Stimulated activated CD8-positive, alpha-beta memory T cell treated with anti-CD3 and anti-CD28 coated beads, Interleukin-7, amount 100 ng/mL, for 4 hours (primary cell): ENCODE measurements at places on chromosomes 5 and 9.

DNA sequence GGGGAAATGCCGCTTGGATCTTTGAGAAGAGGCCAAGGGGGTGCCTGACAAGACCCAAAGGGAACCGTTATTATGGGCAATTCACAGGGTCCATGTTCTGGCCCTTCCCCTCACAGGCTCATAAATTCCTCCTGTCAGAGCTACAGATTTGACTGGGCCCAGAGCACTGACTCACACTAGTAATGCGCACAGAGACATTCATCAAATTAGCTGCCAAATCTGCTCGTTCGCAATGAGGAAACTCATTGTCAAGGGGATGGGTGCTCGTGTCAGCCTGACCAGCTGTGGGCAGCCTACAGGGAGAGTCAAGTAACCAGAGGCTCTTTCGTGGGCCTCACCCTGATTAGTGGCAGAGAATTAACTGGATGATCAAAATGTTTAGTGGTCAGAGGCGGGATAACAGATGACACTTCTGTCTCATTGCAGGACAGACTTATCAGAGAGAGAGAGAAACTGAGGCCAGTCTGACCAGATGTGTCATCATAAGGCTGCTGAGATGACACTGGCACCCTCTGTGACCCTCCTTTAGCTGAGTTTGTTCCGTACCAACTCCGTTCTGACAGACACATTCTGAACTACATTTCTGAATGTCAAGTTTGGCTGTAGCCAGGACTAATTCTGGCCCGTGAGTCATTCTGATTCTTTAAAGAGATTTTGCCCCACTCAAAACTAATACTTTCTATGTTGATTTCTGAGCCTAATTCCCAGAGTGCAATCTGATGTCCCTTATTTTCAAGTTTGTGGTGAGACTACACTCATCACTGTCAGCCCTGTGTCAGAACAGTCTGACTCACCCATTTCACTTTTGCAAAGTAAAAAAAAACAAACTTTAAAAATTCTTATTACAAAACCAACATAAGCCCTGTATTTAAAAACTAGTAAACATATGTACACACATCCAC, 377.1 kb downstream of the ACTL7B start:
- DNase-seq, result no peak

DNA sequence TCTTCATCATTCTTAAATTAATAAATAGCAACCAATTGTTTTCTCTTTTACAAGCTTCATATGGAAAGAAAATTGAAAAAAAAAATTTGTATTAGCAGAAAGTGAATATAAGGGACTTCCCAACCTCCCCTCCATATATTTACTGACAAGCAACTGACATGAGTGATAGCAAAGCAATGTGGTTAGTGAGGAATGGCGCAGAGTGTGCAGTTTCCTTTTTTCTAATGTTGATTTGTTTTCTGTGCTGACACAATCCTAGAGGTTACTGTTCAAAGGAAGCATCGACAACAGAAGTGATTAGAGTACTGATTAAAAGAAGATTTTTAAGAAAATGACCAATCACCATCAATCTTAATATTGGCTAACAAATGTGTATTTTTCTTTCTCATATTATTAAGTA, 1.7 kb upstream of the PTGER4 start:
- no peak for DNase-seq

DNA sequence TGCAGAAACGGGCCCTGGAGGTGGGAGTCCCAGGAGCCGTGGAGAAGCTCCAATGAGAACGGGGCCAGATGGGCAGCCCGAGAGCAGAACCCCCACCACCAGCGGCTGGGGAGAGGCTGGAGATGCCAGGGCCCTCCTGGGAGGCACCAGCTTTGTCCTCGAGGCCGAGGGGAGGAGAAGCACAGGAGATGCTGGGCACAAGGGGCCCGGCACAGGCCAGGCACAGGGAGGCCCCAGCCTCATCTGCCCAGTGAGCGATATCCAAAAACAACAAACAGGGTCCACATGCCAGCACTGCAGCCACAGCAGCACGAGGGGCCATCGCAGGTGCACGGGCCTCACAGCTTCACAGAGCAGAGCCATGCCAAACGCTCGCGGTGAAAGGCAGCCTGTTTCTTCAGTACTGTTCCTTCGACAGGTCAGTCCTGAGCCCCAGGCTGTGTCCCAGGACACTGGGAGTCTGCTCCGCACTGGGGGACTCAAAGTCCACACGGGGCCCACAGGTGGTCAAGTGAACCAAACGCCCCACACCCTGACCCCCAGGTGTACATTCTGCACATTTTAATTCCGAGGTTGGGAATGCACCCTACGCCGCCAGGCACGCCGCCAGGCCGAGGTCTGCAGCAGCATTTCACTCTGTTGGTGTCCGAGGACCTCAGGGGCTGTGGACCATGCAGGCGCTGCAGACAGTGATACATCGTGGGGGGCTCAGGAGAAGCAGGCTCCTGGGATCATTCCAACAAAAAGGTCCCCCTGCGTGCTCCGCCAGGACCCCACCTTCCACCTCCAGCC, 9.5 kb downstream of the LPCAT1 start:
- no peak for DNase-seq

DNA sequence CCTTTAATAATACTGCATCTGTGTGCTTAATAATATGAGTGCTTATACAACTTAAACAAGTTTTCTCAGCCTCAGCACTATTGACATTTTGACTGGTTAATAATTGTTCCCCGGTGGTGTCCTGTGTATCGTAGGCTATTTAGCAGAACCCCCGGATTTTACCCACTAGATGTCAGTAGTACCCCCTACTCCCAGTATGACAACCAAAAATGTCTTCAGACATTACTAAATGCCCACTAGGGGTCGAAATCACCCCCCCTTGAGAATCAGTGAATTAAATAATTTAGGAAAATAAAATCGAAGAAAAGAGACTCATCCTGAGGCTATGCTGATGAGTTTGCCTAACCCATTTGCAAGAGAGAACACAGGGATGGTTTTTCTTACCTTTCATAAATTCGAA, 166.3 kb downstream of the ATP10B start:
- no peak for DNase-seq

DNA sequence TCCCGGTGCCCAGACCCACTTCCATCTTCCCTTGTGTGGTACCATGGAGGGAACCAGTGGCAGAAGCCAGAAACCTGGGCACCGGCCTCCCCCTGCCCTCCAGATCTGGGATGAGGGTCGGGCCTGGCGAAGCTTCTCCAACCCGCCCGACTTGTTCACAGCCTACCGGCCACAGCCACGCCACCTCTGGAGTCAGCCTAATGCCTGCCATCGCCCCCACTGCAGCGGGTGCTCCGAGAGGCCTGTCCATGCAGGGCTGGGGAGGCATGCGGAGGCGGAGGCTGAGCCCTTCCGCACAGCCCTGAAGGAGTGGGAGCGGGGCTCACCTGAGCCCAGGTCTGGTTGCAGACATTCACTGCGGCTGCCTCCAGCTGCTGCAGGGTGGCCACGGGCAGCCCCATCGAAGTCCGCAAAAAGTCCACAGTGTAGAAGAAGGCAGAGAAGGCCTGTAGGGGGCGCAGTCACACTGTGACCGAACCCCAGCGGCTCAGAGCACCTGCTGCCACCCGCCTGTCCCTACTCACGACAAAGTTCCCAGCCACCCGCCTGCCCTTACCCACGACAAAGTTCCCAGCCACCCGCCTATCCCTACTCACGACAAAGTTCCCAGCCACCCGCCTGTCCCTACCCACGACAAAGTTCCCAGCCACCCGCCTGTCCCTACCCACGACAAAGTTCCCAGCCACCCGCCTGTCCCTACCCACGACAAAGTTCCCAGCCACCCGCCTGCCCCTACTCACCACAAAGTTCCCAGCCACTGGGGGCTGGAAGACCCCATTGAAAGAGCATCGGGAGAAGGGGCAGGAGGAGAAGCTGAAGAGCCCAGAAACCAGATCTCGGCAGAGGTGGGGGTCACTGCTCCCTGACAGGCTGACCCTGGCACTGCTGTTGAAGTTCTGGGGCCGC, 3.8 kb upstream of the NPDC1 start:
- no peak for DNase-seq

DNA sequence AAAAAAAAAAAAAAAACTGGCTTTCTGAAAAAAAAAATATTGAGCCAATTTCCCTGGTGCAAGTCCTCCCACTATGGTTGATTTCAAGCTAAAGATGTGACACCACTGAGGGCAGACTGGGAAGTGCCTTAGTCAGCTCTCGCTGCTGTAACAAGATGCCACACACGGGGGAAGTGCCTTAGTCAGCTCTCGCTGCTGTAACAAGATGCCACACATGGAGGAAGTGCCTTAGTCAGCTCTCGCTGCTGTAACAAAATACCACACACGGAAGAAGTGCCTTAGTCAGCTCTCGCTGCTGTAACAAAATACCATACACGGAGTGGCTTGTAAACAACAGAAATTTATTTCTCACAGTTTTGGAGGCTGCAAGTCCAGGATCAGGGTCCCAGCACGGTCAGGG, 23.4 kb downstream of the BTNL9 start:
- no peak for DNase-seq

DNA sequence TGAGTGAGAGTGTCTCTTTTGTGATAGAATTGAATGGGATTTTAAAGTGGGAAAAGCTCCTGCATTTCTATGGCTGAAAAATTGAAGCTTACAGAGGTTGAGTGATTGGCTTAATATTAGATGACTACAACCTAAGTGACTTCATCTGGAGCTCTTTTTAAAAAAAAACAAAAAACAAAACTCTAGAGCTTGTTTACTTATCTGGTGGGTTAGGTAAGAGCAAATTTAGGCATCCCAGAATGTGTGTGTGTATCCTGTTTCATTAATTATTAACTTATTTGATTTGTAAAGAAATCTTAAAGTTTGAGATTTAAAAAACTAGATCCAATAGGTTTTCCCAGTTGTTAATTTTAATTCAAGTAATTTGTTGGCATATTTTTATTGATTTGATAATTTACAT, 60.1 kb downstream of the SCAMP1 start:
- DNase-seq, result no peak
